CD4-positive, alpha-beta T cell (primary cell): ENCODE measurements at places on chromosomes 1 and 21.

GRCh38 chr21:41564871-41565274 lies 56.9 kb upstream of the TMPRSS2 start:
- DNase-seq, result no peak

- DNase-seq, result no peak
Observed at GRCh38 chr1:181812208-181812607, 249.3 kb downstream of the ZNF648 start.

DNA sequence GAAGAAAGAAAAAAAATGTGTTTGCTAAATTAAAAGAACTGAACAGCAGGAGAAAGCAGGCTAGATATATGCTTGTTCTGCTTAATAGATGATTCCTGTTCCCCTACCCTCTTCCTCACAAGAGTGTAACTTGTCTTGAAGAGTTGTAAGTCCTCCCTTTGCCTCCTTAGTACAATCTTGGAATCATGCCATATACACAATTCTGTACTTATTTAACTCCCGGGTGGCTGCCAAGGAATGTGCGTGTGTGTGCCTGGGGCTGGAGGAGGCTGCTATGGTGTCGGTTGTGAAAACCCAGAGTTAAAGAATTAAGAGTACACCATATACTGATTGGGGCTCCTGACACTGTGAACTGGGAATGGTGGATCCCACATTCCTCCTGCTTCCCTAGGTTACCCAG lies 194.2 kb downstream of the SIPA1L2 start:
- DNase-seq, result no peak

GRCh38 chr1:111690306-111690617 lies 48.9 kb downstream of the INKA2 start:
- DNase-seq, result no peak

- no peak for DNase-seq
Observed at GRCh38 chr1:209156991-209157390, 426.5 kb upstream of the CAMK1G start.

- no peak for DNase-seq
Observed at GRCh38 chr1:227388214-227389168, 70.2 kb upstream of the CDC42BPA start.

DNA sequence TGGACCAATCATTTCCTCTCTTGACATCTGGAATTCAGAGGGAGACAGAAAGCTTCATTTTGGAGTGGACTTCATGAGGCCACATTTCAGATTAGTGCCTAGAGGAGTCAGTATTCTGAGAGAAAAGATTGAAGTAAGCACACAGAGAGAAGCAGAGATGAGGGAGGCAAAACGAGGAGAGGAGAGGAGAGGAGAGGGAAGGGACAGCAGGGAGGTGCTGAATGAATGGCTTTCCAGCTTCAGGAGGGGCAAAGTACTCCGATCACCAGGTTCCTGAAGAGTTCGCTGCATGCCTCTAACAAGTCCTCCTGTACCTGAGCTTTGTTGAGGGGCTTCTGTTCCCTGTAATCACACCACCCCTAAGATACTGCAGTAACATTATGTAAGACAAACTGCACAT lies 76.0 kb downstream of the NRIP1 start:
- no peak for DNase-seq
